ENCODE measurements at places on chromosomes 6 and 20.

GRCh38 chr20:35312318-35312717 is 20.1 kb upstream of the FAM83C start:
- peak; percentile 88 for DNase-seq

- no peak for DNase-seq
These were observed 34.5 kb upstream of the PCMTD2 start for GRCh38 chr20:64220891-64221527.

DNA sequence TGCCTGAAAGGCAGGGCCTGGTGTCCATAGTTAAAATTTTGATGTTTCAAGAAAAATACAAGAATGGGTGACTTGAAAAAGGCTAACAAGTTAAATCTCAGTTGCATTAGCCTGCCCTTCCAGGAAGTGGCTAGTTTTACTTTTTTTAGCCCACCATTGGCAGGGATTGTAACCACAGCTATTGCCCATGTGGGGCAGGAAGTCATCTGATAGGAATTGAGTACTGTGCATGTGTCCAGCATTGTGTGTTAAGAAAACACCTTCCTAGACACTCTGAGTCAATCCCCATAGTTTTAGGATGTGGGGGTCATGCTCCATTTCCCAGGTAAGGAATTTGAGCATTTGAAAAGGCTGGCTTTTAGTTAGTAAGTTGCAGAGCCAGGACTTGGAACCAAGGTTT is 26.9 kb downstream of the LYRM2 start:
- no peak for DNase-seq

GRCh38 chr20:46062151-46062550 is 27.6 kb downstream of the NCOA5 start:
- DNase-seq, result no peak

DNA sequence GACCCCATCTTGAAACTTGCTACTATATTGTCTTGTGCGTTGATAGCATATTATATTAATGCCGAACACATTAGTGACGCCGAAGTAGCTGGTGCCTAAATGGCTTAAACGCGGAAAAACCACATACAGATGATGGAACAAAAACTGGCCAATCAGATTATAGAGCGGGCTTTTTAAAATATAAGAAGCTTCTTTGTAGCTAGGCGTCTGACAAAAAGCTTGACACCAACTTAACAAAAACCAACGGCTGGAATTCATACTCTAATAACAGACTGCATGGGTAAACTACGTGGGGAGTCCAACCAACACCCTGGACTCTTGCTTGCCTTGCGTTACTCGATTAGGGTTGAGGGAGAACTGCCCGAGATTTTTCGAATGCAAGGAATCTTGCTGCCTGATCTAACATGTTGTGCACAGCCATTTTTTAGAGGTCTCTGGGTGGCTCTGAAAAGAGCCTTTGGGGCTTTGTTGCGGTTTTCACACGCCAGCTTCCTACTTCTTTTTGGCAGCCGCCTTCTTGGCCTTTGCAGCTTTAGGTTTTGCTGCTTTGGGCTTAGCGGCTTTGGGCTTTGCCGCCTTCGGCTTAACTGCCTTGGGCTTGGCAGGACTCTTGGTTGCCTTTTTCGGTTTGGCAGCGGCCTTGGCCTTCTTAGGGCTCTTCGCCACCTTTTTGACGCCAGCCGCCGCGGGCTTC is 45.7 kb downstream of the OR2B2 start:
- peak; percentile 81 for DNase-seq
